Kasumi-1 (cell line): ENCODE measurements at places on chromosomes 5 and 9.

DNA sequence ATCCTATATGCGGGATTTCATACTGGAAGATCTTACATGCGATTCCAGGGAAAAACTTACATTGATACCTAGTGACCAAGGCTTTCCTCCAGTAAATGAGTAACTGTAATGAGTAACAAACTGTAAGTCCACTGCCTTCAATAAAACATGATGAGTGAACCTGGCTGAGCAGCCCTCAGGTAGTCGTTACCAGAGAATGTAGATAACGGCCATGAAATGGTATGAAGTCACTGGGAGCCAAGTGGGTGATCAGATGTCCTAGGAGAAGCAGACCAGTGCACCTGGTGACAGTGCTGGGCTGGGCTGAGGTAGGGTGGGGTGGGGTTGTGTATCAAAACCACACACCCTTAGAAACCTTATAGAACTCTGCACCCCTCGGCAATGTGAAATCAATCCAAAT, 203.6 kb downstream of the ALDH1A1 start:
- DNase-seq = no peak

- no peak for DNase-seq
Measured at GRCh38 chr5:5159282-5160103, 19.4 kb downstream of the ADAMTS16 start.

GRCh38 chr5:139394123-139394653, 716 bp downstream of the PROB1 start:
- no peak for DNase-seq

GRCh38 chr5:76074487-76075065, 8.6 kb upstream of the SV2C start:
- peak; percentile 71 for DNase-seq

GRCh38 chr5:124901081-124901480, 154.6 kb upstream of the ZNF608 start:
- no peak for DNase-seq

DNA sequence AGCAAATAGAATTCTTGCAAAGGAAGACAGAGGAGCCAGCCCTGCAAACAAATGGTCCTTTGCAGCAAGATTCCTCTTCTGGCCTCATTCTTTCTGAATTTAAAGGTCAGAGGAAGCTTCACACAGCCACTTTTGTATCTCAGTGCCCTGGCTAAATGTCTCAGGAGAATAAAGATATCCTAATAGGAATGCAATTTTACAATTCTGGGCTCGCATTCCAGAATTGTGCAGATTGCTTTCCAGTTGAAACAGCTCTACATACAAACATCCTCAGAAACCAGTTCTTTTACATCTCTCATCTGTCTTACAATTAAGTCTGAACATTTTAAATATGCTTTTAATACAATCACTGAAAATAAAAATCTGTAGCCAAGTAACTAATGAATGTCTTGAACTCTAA, 14.6 kb upstream of the ACOT12 start:
- no peak for DNase-seq

DNA sequence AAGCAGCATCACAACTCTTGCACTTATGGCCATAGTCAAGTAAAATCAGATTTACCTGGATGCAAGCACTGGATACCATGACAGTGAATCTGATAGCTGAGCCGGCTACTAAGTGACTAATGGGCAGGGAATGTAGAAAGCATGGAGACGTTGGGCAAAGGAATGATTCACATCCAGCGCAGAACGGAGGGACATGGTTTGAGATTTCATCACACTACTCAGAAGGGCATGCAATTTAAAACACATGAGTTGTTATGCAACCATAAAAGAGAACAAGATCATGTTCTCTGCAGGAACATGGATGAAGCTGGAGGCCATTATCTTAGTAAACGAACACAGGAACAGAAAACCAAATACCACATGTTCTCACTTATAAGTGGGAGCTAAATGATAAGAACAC, 169.1 kb upstream of the PIK3R1 start:
- no peak for DNase-seq

DNA sequence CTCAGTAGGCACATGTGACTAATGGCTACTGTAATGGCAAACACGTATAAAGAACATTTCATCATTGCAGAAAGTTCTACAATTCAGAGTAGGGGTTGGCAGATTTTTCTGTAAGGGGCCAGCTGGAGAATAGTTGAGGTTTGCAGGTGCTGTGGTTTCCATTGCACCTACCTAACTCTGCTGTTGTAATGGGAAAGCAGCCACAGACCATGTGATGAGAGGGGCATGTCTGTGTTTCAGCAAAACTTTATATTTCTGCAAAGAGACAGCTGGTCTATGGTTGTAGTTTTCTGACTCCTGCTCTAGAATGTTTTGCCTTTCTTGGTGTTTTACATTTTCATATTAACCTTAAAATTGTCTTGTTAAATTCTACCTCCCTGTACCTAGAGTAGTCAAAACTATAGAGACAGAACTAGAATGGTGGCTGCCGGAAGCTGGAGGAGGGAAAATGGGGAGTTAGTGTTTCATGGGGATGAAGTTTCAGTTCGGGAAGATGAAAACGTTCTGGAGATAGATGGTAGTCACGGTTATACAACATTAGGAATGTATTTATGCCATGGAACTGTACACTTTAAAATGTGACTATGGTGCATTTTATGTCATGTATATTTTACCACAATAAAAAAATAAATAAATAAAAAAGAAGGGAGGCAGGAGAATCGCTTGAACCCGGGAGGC, 44.3 kb downstream of the NUP214 start:
- DNase-seq = no peak

DNA sequence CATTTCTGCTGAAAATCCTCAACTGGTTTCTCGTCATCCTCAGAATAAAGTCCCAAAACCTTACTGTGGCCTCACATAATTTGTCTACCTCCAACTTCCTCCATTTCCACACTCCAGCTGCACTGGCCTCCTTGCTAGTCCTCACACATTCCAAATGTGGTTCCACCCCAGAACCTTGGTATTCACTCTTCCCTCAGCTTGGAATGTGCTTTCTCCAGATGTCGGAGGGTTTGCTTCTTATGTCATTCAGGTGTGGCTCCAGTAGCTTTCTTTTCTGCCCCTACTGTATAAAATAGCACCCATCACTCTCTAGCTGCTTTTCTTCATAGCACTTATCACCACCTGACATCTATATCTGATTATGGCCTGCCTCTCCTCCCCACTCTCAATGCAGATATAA, 102.5 kb upstream of the IFNK start:
- no peak for DNase-seq

GRCh38 chr9:85914108-85914507, 26.8 kb upstream of the NAA35 start:
- DNase-seq = no peak

- DNase-seq = no peak
Measured at GRCh38 chr5:13910637-13911288, 33.7 kb downstream of the DNAH5 start.

DNA sequence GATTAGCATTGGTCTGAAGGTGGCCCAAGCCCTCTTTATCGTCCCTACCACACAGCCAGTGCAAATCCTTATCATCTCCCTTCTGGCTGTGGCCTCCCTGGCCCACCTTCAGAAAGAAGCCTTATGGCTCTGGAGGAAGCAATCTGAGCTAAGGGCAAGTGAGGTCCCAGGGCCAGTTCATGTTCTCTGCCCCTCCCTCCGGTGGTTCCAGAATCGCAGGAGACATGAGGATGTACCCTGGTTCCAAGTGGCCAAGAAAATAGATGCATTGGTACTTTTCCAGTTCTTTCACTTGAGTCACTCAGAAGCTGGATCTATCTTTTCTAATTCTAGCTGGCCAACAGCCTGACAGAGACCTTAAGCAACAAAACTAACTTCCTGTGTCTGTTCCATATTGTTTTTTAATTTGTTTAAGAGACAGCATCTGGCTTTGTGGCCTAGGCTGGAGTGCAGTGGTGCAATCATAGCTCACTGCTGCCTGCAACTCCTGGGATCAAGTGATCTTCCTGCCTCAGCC, 60.7 kb downstream of the LHFPL2 start:
- DNase-seq = peak; percentile 51
